Sigmoid colon (tissue), 7 donors: ENCODE measurements at places on chromosomes 13 and 19.

DNA sequence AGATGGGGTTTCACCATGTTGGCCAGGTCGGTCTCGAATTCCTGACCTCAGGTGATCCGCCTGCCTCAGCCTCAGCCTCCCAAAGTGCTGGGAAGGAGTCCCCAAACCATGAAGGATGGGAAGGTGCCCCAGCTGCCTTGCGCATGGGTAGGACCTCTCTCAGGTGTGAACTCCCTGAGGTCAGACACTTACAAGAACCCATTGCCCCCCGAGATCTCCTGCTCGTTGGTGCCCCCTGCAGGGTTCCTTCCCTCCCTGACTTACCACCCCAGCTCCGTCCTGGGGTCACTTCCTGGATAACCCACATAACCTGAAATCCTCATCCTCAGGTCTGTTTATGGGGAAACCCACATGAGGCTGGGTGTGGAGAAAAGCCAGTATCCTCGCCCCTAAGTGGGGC lies 41.7 kb downstream of the UNC13A start:
- no peak for DNase-seq

DNA sequence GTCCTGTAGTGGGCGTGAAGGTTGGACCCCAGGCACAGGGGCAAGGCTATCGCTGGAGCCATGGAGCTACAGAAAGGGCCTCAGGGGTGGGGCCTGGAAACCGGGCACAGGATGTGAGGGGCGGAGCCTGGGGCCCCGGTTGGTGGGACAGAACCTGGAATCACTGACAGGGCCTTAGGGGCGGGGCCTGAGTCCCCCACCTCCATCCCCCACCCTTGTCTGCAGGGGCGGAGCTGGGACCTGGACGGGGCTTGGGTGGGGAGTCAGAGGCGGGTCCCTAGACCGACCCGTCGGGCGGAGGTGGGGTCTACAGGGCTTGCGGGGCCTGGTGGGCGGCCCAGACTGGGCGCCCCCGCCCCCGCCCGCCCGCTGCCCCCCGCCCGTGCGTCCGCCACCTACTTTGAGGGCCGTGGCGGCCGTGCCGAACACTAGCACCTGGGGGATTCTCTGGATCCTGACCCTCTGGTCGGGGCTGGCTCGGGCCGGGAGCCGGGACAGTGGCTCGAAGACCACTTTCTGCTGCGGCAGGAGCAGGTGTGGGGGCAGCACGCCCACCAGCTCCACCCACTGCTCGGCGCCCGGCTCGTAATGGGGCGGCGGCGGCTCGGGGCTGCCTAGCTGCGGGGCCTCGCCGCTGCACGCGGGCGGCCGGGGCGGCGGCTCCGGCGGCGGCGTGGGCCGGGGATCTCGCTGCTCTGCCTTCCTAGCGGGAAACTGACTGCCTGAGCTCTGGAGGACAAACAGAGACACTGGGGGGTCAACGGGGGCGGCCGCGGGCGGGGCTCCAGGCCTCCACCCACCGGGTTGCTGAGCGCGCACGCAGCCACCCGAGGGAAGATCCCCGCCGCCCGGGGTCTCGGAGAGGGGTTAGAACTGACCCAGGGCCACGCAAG lies 26.3 kb downstream of the DCAF15 start:
- DNase-seq, result peak; percentile 94

DNA sequence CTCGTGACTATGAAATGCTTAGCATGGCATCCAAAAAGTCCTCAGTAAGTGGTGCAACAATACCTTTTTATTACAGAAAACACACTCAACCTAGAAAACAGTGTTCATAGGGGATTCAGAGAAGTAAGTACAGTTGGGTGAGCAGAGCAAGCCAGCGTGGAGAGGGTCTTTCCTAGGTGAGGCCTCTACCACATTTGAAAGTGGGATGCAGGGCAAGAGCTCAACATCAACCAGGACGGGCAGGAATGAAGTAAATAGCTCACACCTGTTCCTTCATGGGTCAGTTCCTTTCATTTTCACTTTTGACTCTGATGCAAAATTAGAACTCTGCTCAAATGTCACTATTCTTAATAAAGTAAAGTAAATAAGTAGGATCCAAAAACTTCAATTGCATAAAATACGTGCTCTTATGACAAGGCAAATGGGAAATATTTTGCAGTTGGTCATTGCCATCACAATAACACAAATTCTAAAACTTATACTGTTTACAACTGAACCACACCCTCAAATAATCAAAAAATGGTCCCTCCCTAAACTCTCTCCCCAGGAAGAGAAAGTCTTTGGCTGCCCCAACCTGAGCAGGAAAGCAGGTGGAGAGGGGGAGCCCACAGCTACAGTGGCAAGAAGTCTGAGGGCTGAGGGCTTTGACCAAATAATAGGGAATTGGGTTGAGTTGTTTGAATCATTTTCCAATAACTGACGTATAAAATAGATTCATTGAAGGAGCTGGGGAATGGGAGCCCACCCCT lies 20.2 kb downstream of the CHAMP1 start:
- DNase-seq, result no peak

GRCh38 chr13:30895773-30896172 lies 10.3 kb upstream of the MEDAG start:
- peak; percentile 87 for DNase-seq
